ENCODE measurements at places on chromosomes 2 and 18. TPM values are rescaled to one million over a fixed set of nuclear protein-coding genes. Genes with fewer than 3 reads are reported as not detected.

PPIL3 gene
- 47.7 TPM for total RNA-seq

TMEM37 gene
- total RNA-seq = not detected

GBX2 gene
- not detected for total RNA-seq

GPR17 gene
- total RNA-seq = not detected

SH2D6 gene
- total RNA-seq = 0.77 TPM

CFAP65 gene
- not detected for total RNA-seq

FZD7 gene
- 0.12 TPM for total RNA-seq

ELOA2 gene
- total RNA-seq = not detected

RASGRP3 gene
- total RNA-seq = 13.7 TPM

AMER3 gene
- not detected for total RNA-seq

LYPD1 gene
- total RNA-seq = not detected

MTX2 gene
- total RNA-seq = 13.2 TPM

TMEM247 gene
- total RNA-seq = not detected

CHPF gene
- 6.4 TPM for total RNA-seq

RAB11FIP5 gene
- 8.7 TPM for total RNA-seq

MAP3K2 gene
- total RNA-seq = 52.9 TPM

RNF103 gene
- 12.7 TPM for total RNA-seq

AGXT gene
- total RNA-seq = not detected

SP140L gene
- 101 TPM for total RNA-seq

EFEMP1 gene
- total RNA-seq = not detected

FOSL2 gene
- total RNA-seq = 39.6 TPM

HIBCH gene
- 13.3 TPM for total RNA-seq

MPP4 gene
- total RNA-seq = not detected

LONRF2 gene
- total RNA-seq = 0.02 TPM

LMAN2L gene
- total RNA-seq = 8.0 TPM

CDH20 gene
- not detected for total RNA-seq

MRO gene
- total RNA-seq = not detected

FAM124B gene
- total RNA-seq = 0.64 TPM

NYAP2 gene
- total RNA-seq = not detected

LYPD6 gene
- total RNA-seq = not detected

MERTK gene
- total RNA-seq = 0.20 TPM

SMARCAL1 gene
- 28.7 TPM for total RNA-seq

ADD2 gene
- total RNA-seq = 16.8 TPM

MYL12A gene
- 944 TPM for total RNA-seq

KIF1A gene
- 0.37 TPM for total RNA-seq

GNLY gene
- total RNA-seq = 75.5 TPM

ZNF519 gene
- 16.1 TPM for total RNA-seq

LRRTM4 gene
- total RNA-seq = not detected

TXNL1 gene
- total RNA-seq = 52.9 TPM

ACKR3 gene
- total RNA-seq = 5.4 TPM

RTKN gene
- 0.62 TPM for total RNA-seq

NUP35 gene
- 18.2 TPM for total RNA-seq

TGFA gene
- total RNA-seq = not detected

AQP12A gene
- not detected for total RNA-seq

CFC1 gene
- not detected for total RNA-seq

SMYD1 gene
- total RNA-seq = not detected

SCN3A gene
- total RNA-seq = not detected

CXCR1 gene
- total RNA-seq = 0.99 TPM

LIMS4 gene
- not detected for total RNA-seq

RRM2 gene
- 540 TPM for total RNA-seq

SGPP2 gene
- 0.67 TPM for total RNA-seq

DNAJC5G gene
- total RNA-seq = not detected

LIMS3 gene
- total RNA-seq = not detected

RESP18 gene
- total RNA-seq = not detected

SERPINB8 gene
- 5.3 TPM for total RNA-seq

KLHL41 gene
- 0.08 TPM for total RNA-seq

NLRC4 gene
- not detected for total RNA-seq

DYTN gene
- not detected for total RNA-seq

PLEK gene
- total RNA-seq = 0.60 TPM
